ENCODE measurements at places on chromosomes 1 and 21.
A peak's percentile ranks its signal among the peaks of the same experiment; 100 is the strongest.

- DNase-seq, result no peak
Measured at GRCh38 chr1:79815115-79815514, 808.6 kb upstream of the ADGRL4 start.

GRCh38 chr1:79847700-79848099 lies 841.2 kb upstream of the ADGRL4 start:
- DNase-seq, result peak; percentile 83

DNA sequence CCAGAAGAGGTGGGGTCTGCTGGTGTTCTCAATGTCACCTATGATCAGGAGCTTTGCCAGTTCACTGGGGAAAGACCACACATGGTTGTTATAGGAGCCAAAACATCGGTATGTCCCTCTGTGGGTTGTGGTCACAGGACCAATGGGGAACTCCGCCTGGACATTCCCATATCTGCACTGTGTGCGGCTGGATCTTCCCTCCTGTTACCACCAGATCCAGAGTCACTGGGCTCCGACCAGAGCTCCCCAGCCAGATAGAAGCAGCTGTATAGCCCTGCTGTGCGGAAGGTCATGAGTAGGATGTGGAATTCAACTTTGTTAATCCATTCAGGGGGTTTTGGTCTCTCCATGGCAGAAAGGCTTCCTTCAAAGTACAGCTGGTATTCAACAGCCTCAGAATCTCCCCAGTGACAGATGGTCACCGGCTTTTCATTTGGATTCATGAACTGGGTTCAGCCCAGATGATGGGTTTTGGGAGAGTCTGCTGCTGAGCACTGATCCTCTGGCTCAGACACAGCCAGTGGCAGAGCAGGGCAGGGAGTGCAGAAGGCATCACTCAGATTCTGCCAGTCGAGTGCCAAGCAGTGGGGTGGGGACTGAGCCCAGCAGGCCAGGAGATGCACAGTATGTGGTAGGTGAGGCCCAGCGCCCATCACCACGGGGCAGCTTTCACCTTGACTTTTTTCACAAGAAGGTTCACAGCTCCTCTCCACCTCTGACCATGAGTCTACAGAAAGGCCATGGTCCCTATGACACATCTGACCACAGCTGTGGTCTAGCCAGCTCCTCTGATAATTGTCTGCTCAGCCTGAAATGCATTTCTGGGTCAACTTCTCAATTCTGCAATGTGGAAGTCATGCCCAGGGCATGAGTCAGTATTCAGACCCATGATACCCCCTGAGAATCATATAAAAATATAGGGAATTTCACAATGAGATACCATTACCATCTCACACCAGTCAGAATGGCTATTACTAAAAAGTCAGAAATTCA lies 2.9 kb upstream of the SHCBP1L start:
- DNase-seq, result no peak

- DNase-seq, result no peak
Measured at GRCh38 chr1:42162181-42162580, 2.4 kb downstream of the GUCA2A start.

DNA sequence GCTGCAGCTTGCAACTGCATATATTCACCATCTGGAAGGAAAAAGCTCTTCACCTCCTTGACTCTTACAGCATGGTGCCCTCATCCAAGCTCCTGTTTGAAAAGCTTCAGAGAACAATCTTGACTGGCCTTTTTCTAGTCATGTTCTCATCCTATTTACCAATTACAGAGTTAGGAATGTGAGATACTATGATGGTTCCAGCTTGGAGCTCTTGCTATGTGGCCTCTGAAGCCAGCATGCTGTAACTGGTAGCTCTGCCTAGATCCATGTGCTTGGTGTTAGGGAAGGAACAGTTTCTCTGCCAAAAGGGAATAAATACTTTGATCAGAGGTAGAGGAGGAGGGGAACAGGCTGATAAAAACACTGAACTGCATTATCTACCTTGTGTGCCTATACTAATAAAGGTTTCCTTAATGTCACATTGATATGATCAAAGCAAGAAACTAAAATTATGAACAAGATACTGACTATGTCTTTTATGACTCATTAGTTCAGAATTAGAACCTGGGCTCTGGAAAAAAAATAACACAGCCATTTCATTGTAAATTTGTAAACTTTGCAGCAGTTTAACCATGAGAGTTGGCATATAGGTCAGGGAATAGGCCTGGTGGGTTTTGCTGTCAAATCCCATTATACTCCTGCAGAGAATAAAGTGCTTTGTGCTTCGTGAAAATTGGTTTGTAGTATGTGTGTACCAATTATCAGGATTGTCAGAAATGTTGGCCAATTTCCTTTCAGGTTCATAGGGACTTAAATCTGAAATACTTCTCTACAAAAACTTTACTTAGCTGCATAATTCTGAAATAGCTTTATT lies 92.7 kb downstream of the LEPR start:
- DNase-seq, result no peak

- no peak for DNase-seq
Measured at GRCh38 chr1:22922640-22923039, 50.0 kb downstream of the LACTBL1 start.

DNA sequence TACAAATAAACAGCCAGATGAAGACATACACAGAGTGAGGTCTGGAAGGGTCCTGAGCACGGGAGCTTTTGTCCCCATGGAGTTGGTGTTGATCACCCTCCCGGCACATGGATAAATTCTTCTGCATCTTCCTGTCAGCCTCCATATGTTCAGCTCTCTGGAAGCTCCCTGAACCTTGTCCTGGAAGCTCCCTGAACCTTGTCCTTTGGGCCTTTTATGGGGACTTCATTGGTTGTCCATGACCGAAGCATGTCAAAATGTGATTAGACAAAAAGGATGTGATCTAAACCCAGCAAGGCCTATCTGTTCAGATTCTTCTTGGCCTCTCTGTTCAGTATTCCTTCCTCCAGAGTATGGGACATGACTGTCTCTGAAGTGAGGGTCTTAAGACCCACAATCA lies 25.4 kb upstream of the RNF11 start:
- no peak for DNase-seq

DNA sequence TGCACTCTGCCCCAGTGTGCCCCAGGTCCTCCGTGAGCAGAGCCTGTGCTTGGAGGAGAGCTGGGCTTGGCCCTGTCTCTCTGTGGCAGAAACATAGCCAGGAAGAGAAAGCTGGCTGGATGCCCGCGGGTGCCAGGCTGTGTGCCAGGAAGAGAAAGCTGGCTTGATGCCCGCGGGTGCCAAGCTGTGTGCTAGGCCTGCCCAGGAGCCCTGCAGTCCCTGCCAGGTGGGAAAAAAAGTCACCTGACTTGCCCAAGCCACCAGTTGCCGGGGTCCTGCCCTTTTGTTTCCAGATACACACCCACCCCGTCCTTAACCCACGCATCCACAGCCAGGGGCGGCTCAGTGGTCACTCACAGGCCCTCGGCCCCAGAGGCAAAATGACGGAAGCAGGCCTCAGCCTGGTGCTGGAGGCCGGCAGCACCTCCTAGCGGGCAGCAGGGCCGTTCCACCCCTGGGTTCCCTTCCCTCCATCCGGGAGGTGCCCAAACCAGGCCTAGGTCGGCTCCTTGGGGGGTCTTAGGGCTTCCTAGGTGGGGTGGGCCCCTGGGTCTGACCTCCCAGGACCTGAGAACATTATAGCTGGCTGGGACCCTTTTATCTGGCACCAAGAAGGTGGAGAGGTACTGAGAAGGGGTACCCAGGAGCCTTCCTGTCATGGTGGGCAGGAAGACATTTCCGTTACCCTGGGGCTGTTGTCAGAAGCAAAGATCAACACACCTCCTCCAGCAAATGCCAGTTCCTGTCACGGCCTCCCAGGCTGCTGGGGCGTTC lies 9.1 kb downstream of the ITGB2 start:
- DNase-seq, result no peak

GRCh38 chr1:7225711-7226505 lies 440.7 kb downstream of the CAMTA1 start:
- DNase-seq, result no peak

DNA sequence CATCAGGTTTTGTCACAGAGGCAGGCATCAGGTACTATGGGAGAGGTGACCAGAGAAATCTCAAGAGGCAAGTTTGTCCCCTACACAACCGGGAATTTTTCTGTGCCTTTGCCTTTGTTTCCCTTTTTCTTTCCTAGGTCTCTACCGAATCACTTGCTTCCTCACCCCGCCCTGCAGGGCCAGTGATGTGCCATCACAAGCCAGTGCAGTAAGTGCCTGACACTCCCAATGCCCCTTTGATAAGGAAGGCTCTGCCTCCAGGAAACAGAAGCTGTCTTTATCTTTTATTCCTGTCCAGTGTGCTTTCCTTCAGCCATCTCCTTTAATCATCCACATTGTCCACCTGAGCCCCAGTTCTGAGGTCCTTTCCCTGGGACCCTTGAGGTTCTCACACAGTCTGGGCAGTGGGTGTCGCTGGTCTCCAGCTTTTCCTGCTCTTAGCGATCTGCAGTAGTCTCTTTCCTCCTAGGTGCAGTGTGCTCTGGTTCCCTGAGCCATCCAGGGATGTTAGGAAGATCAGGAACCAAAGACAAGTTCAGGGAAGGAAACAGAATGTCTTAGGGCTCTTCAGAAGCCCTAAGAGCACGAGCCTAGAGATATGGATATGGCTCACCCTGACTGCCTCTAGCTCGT lies 36.6 kb downstream of the GJA5 start:
- DNase-seq, result peak; percentile 2

GRCh38 chr1:182217071-182217470 lies 155.6 kb upstream of the ZNF648 start:
- no peak for DNase-seq

DNA sequence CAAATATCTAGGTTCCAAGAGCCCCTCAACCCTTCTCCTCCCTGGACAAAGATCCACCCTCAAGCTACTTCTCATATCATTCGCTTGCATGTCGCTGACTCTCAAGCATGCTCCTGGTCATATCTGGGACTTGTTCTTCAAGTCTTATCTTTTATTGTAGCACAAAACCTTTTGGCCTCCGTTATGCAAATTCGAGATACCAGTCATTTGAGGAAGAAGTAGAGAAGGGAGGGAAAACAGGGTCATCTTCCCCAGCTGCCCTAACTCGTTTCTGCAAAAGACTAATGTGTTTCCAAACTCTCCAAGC lies 63.8 kb upstream of the ETS2 start:
- DNase-seq, result no peak

- DNase-seq, result no peak
Measured at GRCh38 chr1:5850503-5850902, 141.7 kb downstream of the NPHP4 start.

DNA sequence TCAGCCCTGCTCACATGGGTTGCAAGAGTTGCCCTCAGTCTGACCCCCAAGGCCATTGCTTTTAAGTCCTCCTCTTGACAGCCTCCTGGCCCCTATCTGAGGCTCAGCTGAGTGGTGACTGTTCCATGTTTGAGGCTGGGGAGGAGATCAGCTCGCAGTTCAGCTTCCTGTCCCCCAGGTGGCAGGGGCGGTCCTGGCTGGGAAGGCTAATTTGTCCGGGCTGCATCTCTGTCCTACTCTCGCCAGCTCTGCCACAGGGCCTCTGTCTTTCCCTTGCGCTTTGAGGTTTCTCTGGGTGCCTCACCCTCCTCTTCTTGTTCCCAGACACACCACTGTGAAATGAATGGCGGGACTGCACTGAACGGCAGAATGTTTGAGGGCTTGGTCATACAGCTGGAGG lies 157.3 kb downstream of the KCNJ6 start:
- peak; percentile 21 for DNase-seq

- DNase-seq, result no peak
Measured at GRCh38 chr1:54403808-54404261, 2.4 kb downstream of the SSBP3 start.
